ENCODE measurements at places on chromosomes 13 and 19.

DNA sequence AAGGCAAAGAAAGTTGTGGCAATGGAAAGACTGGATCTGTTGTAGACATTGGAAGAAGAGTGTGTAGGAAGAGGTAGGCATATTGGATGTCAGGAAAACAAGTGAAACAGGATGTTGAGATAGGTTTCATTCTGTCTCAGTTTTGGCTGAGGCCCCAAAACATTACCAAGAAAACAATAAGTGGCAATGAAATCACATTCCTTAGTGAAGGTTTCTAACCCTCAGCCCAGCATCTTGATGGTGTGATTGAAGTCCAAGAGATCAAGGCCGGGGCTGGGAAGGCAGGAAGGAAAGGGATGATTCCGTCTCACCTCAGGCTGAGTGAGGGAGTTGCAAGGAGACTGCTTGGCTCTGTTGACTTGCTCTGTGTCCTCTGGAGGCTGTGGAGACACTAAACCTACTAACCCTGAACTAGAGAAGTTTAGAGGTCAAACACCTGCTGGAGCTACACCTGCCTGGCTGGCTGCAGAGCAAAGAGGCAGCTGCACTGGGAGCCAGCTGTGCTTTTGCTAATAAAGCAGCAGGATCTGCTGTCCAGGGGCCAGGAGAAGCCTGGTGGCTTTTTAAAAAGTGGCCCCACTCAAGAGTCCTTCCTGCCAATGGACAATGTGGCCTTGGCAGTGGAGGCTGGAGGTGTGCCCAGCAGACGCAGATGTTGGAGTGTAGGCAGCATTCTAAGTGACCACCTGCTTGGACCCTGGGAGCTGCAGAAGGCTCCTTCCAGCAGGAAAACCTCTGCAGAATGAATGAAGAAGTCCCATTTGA, 53.6 kb downstream of the DGKH start:
- no peak for DNase-seq

GRCh38 chr13:66657165-66657881, 572.8 kb downstream of the PCDH9 start:
- DNase-seq: peak; percentile 100

- peak; percentile 37 for DNase-seq
Measured at GRCh38 chr13:27200413-27201070, 28.9 kb upstream of the USP12 start.

DNA sequence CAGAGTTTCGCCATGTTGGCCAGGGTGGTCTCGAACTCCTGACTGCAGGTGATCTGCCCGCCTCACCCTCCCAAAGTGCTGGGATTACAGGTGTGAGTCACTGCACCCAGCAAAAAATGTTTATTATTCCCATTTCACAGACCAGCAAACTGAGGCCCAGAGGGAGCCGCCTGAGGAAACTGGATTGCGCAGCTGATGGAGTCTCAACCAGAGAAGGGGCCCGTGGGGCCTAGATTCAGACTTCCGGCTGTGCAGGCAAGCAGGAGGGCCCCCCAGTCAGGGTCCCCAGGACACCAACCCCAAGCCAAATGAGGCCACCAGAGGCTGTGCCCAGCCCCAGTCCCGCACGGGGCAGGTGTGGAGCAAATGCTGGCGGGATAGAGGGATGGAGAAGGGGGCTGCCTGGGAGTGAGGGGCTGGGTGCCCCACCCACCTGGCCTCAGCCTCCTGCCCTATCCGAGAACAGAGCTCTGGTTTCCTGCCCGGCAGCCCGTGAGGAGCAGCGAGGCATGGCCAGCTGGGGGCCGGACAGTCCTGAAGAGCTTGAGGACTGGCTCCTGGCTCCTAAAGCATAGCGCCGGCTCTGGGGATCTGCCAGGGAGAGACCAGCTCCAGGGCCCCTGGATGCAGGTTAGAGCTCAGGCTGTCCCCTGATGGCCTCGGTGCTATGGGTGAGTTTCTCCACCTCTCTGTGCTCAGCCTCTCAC, 22.0 kb downstream of the MISP start:
- no peak for DNase-seq

DNA sequence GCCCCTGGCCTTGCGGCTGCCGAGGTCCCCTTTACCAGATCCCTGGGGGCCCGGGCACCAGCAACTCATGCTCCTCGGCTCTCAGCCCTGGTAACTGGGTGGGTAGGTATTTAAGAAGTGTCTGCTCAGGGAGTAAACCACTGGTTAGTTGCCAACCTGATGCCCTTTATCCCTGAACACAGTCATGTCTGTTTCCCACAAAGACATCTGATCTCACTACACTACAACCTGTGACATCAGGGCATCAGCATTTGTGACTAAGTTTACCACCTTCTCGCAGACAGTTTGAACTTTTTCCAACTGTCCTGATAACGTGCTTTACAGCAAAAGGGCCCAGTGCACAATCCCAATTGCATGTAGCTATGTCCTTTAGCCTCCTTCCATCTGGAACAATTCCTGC, 22.0 kb downstream of the GGACT start:
- DNase-seq: peak; percentile 41

DNA sequence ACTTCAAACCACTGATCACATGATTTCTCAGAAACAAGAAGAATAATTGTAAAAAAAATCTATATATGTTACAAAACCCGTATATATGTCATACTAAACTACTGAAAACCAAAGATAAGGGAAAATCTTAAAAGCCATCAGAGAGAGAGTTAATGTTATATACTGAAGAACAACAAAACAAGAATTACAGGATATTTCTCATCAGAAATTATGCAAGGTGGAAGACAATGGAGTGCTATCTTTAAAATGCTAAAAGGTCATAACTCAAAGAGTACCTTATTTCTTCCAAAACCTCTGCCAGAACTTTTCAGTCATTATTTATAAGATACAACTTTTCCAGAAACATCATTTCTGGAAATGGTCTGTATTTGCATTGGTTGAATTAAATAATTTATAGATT, 256.8 kb downstream of the RBM26 start:
- no peak for DNase-seq

GRCh38 chr19:58394821-58395219, 636 bp upstream of the RNF225 start:
- DNase-seq: peak; percentile 54

DNA sequence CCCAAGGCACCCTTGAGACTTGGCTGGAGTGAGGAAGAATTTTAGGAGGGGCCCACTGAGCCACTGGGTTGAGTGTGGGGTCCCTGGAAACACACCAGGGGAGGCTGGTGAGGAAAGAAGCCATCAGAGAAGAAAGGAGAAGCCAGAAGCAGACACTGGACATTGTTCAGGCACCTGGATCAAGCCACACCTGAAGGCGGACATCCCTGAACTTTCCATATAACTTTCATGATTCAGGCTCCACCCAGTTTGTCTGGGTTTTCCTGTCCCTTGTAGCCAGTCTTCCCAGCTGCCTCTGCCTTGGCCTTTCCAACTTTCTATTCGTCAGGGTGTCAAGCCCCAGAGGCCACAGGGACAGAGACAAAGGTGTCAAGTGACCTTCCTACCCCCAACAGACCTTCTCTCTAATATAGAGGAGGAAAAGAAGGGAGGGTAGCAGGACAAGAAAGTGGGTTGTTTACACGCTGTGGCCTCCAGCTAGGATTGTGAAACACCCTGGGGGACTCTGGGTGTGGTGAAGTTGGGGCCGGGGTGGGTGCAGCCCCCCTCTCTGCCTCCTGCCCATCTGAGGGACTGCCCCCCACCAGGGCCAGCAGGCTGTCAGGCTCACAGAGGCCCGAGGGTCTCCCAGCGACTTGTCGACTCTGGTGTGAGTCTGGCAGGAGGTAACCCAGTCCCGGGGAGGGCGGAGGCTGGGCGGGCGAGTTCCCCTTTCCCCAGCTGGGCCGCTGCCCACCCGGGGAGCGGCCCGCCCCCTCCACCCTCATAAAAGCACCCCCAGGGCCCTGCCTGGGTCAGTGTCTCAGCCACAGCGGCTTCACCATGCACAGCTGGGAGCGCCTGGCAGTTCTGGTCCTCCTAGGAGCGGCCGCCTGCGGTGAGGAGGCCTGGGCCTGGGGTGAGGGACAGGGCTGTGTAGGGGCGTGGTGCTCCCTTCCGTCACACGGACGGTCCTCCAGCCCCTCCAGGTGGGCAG, at the start of gene CFD:
Gene CFD, plus strand, starts transcription at position 797 of the 976 bp plus-strand sequence. Its CDS starts 26 bp downstream, at position 823.
- DNase-seq: no peak

GRCh38 chr19:33301144-33301899, 1.0 kb downstream of the CEBPA start:
- no peak for DNase-seq

DNA sequence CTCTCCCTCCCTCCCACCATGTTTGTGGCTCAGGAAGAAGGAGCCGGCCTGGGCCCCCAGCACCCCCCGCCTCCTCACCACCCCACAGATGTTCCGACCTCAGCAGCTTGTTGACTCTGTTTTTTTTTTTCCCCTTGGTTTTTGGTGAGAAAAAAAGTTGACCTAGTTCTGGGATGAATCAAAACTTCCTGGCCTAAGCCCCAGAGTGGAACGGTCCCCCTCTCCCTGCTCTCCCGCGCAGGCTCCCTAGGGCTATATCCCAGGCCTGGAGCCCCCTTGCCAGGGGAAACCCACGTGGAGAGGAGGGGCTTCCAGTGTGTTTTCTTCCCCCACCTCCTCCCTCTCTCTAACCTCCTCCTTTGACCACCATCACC, 4.0 kb downstream of the COL5A3 start:
- DNase-seq: no peak

GRCh38 chr13:44440046-44440608, 66.5 kb downstream of the SERP2 start:
- DNase-seq: no peak

- no peak for DNase-seq
Measured at GRCh38 chr13:27833206-27833605, 40.9 kb downstream of the GSX1 start.

- DNase-seq: peak; percentile 76
Measured at GRCh38 chr13:70253834-70254233, 145.6 kb upstream of the KLHL1 start.

- DNase-seq: peak; percentile 73
Measured at GRCh38 chr19:12543855-12544254, 7.4 kb downstream of the ZNF564 start.

DNA sequence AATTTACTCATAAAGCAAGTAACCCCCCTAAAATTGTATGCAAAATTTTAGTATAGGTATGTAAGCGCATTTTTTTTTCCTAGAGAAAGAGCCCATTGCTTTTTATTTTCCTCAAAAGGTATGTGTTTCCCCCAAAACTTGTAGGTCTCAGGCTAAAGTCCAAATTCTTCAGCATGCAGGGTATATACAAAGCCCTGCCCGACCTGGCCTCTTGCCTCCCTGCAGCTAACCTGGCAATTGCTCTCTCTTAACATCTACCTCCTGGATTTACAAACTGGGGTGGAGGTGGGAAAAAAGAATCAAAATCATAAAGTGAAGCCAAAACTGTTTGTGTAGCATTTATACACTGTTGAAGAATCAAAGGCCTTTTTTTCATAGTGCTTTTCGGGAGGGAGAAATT, 107.8 kb downstream of the KCNRG start:
- DNase-seq: no peak

- no peak for DNase-seq
Measured at GRCh38 chr13:32726374-32727037, 140.3 kb downstream of the PDS5B start.

GRCh38 chr13:99740251-99740979, 231.2 kb downstream of the ZIC5 start:
- no peak for DNase-seq

DNA sequence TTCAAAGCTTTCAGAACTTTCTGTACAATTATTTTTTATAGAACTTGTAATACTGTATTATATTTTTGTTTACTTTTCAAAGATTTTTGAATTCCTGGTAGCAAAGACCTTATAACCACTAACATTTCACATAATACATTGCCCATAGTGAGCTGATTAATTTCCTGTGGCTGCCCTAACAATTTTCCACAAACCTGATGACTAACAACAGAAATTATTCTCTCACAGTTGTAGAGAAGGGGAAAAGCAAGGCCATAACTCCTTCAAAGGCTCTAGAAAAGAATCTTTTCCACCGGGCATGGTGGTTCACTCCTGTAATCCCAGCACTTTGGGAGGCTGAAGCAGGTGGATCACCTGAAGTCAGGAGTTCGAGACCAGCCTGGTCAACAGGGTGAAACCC, 19.1 kb downstream of the KLF12 start:
- DNase-seq: peak; percentile 55

DNA sequence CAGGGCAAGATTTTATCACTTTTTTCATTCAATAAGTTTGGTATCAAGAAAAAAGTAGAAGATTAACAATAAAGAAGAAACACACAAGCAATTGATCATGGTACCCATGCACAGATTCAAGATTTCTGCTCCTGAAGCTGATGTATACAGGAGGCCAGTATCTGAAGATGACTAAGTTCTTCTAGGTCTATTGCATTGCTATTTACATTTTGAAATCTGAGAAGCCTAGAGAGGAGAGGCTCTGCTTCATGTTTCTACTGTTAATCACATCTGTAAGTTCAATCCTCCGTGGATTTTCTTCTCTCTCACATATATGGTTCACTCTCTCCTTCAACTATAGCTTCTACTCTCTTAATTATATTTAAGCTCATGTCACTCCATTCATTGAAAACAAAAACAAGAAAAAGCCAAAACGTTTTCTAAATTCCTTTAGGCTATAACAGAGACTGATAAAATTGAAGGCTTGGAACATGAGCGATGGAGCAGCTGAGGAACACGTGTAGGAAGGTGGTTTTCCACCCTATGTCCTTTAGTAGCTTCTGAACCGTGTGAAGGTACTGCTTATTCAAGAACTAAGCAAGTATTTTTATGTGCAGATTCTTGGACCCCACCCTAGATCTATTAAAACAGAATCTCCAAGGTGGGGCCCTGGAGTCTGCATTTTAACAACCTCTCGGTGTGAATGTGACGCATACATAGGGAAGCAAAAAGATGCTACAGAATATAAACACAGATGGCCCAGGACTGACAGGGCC, 198.2 kb downstream of the EFNB2 start:
- DNase-seq: peak; percentile 76

DNA sequence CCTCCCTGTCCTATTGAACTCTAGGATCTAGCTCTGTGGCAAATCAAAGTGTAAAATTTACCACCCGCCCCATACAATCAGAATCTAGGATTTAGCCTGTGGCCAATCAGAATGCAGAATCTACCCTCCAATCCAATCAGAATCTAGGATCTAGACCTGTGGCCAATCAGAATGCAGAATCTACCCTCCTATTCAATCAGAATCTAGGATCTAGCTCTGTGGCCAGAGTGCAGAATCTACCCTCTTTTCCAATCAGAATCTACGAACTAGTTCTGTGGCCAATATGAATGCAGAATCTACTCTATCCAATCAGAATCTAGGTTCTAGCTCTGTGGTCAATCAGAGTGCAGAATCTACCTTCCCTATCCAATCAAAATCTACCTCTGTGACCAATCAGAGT, 25.8 kb downstream of the PRKD2 start:
- DNase-seq: no peak

DNA sequence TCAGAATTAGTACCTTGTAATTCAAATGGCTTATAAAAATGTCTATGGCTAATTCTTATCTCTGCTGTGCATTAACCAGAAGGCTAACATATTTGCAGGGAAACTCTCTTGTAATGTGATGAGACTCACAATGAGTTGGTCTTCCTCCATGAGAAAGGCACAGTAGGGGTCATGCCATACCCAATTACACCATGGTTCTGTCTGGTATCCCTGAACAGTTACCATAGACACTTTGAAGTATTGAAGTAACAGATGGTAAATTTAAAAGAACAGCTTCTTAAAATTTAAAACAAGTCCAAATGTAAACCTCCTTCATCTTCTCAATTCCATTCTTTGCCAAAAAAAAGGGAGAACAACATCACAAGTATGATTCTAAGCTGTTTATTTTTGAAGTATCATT, 22.6 kb upstream of the SLAIN1 start:
- no peak for DNase-seq
